ENCODE measurements at places on chromosomes 7 and 10. TPM values are rescaled to one million over a fixed set of nuclear protein-coding genes. Genes with fewer than 3 reads are reported as not detected.

DNA sequence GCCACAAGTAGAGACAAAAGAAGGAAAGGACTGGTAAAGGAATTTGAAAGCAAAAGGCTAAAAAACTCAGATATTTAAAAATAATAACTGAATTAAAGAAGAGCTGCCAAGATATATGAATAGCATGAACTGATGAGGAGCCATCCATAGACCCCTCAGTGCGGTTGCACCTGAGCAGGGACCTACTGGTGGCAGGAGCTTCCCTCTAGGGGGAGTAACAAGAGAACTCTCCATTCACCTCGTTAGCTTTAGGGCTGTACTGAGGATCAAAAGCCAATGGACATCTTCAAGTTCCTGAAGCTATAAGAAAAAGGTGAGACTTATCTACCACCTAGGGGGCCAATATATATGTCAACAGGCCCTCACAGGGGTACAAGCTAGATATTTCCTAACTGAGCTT lies 27.8 kb upstream of the DOCK1 start:
- no peak for DNase-seq

DNA sequence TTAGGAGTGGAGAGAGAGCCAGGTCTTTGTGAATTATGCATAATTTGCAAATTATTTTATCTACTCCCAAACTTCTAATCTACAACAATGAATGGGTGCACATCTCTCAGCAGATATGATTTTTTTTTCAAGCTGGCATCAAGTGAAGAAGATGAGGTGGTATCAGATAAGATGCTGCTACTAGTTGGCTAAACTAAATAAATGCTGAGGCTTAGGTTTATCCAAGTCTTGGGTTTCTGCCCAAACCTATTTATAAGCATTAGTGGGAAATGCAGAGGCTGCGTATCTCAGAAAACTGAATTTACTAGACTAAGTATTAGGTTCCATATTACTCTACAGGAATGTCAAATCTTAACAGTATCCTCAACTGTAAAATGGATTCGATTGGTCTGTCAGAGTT lies 703.0 kb upstream of the CELF2 start:
- DNase-seq, result no peak

DNA sequence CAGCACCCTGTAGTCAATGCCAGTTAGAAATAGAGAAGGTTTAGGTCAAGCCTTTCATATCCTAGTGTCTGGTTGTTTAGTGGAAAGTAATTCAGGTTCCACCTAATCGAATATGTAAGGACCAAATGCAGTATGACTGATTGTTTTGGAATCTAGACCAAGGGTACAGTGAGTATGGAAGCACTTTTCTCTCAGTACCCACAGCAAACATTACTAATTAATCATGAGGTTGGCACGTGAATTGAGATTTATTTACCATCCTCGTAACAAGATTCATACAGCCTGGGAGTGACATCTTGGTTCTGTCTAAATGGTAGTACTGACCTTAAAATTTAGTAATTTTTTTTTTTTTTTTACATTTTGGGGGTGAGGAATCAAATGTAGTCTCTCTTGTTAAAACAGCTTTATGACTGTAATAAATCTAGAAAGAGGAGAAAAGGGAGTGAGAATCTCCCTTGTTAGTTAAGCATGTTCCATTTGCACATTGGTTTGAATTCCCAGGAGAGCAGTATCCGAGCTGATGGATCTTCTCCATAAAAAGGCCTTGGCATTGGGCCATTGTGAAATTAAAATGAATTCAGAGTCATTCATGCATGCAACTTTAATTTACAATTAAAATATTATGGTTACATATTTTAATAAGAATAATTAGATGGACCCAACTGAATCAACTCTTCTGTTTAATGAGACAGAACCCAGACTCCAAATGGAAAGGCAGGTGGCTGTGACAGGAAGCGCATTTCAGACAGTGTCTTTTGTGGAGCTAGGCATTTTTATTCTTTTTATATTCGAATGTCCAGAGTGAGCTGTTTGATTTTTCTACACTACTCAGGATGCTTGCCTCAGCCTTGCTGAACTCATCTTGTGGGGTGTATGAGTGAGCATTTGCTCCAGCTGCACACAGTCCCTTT lies 57.6 kb downstream of the SNX10 start:
- no peak for DNase-seq

Gene CPA5
- not detected for total RNA-seq

DNA sequence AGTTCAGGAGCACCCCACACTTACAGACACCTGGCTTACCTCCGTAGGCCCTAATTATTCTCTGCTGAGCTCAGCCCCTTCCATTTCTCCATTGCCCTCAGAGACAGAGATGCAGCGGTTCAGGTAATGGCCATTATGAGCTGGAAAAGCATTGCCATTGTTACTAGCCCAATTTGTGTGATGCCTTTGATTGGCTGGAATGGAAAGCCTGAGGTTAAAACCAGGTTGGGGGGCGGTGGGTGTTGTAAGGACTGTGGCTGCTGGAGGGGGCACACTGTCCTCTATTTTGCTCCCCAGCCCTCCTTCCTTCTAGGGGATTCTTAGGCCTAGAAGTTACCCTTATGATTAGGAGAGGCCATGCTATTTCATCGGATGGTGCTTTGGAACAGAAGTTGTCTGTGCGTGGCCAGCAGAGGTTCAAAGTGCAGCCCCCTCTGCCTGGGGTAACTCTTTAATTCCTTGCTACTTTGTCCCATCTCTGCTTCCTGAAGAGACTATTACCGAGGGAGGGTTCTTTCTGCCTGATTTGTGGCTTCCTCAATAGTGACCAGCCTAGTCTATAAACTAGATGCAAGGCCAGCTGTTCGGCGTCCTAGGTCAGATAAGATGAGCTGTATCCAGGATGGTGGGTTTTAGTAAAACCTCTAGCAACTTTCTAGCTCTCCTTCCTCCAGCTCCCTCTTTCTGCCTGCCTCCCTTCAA lies 14.2 kb upstream of the ACSL5 start:
- peak; percentile 11 for DNase-seq

DNA sequence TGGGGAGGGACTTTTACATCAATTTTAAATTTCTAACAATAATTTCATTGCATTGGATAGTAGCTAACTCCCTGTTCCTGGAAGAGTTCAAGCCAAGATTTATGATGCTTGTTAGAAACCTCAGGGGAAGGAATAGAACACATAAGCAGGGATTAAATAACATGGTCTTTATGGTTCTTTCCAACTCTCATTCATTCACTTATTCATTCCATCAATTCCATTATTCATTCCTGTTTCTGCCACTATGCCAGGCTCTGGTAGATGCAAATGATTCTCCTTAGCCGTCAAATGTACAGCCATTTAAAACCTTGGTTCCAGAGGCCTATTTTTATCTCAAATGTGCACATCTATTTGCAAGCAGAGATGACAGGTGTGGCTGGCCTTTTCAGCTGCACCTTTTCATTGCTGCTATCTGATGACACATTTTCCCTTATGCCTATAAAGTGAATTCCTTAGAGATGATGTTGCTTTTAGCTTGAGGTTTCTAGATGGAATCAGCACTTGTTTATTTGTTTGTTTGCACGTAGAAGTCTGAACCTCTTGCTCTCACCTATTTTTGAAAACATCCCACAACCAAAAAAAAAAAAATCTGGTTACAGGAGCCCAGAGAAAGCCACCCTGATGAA lies 205.7 kb upstream of the IGFBP3 start:
- no peak for DNase-seq

DNA sequence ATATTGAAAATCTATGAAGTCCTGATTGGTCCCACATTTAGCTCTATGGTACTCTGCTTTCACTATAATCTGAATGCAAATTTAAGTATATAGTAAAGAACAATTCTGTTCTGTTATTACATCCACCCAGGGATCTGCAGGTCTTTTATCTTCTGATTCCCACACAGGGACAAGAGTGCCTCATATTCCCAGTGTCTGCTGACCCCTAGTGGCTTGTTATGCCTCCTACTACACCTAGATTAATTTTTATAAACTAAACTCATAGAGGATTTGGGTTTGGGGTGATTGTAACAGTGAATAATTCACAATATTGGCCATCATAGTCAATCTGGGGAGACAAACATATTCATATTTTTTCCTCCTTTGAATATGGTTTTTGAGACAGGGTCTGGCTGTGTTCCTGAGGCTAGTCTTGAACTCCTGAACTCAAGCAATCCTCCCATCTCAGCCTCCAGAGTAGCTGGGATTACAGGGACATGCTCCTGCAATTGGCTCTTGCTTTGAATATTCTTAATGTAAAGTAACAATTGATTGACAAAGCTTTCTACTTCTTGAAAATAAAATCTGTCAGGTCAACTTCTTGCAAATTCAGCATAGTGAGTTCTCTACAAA lies 282.1 kb downstream of the KCND2 start:
- DNase-seq, result no peak

DNA sequence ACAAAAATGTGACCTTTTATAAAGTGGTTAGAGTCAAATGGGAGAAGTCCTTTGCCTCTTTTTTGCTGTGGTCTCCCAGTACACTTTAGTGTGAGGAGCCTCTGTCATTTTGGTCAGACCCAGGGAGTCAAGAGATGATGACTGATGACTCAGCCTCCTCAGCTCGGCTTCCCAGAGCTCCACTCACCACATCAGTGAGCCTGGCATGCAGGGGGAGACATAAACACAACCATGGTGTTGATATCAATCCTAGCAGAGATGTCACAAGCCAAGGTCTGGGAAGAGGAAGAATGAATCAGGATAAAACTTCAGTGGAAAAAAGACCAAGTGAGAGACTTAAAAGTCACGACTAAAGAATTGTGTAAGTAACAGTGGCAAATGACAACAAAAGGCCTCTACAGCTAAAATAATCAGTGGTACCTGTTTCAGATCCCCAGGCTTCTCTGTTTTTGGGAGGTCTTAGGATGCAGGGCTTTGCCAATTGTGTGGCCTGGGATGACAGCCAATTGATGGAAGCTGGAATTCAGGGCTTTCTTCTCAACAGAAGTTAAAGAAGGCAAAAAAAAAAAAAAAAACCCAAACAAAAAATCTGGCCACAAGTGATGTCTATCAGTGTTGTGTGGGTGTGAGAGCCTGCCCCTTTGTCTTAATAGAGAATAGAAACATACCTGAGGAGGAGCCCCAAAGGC lies 50.2 kb downstream of the TFAM start:
- peak; percentile 87 for DNase-seq
